ENCODE measurements at places on chromosomes 5 and 9.
A peak's percentile ranks its signal among the peaks of the same experiment; 100 is the strongest.

- no peak for DNase-seq
Measured at GRCh38 chr5:14212838-14213237, 69.7 kb downstream of the TRIO start.

GRCh38 chr9:126701813-126702140 is 88.0 kb downstream of the LMX1B start:
- no peak for DNase-seq

DNA sequence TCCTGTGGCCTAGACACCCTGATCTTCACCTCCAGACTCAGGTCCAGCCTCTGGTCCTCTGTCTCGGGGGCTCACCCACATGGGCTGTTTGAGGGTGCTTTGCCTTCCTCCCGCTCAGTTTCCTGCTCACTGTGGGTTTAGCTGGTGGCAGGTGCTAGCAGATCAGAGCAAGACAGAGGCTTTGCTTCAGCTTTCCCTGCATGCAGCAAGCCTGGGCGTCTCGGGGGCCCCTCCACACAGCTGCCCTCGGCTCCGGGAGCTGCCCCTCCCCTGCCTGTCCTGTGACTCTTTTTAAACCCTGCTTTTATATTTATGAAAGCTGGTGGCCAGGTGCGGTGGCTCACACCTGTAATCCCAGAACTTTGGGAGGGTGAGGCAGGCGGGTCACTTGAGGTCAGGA is 14.6 kb downstream of the MRPL36 start:
- no peak for DNase-seq

- no peak for DNase-seq
Measured at GRCh38 chr5:128493657-128494329, 44.3 kb downstream of the FBN2 start.

- DNase-seq = no peak
Measured at GRCh38 chr9:3391414-3391813, 134.4 kb downstream of the RFX3 start.

DNA sequence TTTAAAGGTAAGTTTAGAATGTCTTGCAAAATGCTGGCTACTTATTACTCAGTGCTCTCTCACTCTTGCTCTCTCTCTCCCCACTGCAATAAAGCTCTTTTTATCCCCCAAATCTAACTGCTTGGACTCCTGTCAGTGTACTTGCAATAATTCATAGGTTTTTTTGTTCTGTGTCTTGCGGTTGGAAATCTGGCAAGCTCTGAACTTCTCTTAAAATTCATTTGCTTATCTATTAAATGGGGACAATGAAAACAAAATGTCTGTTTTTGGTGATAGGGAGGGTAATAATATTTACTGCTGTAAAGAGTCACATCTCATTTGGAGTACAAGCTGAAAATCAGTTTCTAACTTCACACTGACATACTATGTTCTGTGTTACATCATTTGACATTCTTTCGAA is 18.7 kb upstream of the OR13D1 start:
- peak; percentile 41 for DNase-seq

DNA sequence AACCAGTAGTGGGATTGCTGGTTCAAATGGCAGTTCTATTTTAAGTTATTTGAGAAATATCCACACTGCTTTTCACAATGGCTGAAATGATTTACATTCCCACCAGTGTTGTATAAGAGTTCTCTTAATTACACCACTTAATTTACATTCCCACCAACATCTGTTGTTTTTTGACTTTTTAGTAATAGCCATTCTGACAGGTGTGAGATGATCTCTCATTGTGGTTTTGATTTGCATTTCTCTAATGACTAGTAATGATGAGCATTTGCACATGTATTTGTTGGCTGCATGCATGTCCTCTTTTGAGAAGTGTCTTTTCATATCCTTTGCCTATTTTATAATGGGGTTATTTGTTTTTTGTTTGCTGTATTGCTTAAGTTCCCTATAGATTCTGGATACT is 688.3 kb downstream of the PRR16 start:
- DNase-seq = no peak

DNA sequence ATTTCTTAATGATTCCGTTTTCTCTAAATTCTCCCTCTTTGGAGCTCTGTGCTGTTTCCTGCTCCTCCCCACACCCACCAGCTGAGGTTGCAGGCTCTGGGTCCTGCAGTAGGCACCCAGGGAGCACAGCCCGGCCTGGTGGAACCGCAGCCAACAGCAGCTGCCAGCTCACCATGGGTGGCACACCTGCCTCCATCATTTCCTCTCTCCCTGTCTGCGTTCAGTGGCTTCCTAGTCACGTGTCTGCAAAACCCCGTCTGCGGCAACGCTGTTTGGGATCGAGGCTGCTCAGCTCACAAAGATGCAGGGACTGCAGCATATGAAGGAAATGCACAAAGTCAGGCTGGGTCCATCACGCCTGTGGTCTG is 367.8 kb downstream of the IRX2 start:
- no peak for DNase-seq

GRCh38 chr5:115431116-115431515 is 113.5 kb downstream of the FEM1C start:
- DNase-seq = no peak

DNA sequence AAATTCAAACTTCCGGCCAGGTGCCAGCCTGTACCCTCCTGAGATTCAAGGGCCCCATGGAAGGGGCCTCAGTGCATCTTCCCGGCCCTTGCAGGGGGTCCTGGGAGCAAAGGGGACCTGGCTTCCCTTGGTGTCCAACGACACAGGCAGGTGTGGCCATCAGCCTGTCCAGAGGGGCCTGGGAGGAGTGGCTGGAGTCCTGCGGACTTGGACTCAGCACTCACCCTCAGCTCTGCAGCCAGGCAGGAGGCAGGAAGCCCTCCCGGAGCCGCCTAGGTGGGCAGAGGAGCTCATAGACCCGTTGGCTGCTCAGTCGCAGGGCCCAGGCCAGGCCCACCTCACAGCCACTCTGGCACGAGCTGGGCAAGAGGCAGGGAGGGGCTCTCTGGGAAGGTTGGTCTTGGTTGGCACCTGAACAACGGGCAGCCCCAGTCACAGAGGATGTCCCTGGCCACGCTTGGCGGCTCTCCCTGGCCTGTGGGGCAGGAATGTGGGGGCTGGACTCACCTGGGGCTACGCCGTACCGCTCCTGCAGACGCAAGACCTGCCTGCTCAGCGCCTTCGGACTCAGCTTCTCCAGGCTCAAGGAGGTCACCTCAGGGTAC is 53.8 kb upstream of the NRARP start:
- DNase-seq = no peak

DNA sequence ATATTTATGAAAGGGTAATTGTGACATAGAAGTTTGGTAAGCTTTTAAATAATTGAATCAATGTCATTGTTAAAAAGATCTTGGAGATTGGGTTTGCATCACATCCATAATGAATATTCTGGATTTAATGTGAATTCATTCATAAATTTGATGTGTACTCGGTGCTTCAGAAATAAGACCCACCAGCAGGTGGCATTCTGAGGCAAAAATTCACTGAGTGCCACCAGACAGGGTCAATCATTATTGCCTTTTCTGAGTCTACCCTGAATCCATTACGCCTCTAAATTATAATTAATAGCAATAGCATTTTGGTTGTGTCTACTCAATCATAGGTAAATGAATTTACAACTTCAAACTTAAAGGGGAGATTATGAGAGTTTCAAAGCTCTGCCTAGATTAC is 1.0 kb downstream of the TRPC7 start:
- DNase-seq = no peak

- no peak for DNase-seq
Measured at GRCh38 chr5:125269926-125270325, 523.5 kb upstream of the ZNF608 start.

GRCh38 chr5:56981548-56982315 is 29.8 kb upstream of the MIER3 start:
- peak; percentile 3 for DNase-seq

GRCh38 chr5:180101451-180102105 is 30.0 kb upstream of the RNF130 start:
- DNase-seq = no peak

DNA sequence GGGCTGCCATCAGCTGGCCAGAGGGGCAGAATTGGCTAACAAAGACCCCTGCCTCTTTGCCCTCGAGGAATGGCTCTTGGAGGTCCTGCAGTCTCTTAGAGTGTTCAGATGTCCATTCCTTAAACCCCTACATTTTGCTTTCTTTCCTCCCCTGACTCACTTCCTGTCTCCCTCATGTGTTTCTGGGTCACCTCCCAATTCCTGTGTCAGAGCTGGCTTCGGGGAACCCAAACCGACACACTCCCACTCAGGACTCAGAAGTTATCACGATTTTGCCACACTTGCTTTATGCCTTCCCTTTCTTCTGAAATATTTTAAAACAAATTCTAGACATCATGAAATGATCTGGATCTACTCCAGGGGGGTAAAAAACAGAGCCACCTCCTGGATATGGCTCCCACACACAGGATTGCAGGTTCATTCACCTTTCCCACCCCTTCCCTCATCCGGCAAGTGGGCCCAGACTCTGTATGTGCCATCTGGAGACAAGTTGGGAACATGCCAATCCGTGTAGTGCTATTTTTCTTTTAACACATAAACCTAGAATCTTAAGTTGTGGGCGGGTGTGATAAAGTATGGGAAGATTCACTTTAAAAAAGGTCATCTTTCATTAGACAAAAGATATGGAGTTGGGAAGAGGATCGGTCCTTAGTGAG is 145.7 kb downstream of the NXNL2 start:
- no peak for DNase-seq

- no peak for DNase-seq
Measured at GRCh38 chr5:8726383-8727036, 819.4 kb downstream of the SEMA5A start.

Measured in fibroblast of upper back skin (primary cell).